ENCODE measurements at places on chromosomes 7 and 10.

DNA sequence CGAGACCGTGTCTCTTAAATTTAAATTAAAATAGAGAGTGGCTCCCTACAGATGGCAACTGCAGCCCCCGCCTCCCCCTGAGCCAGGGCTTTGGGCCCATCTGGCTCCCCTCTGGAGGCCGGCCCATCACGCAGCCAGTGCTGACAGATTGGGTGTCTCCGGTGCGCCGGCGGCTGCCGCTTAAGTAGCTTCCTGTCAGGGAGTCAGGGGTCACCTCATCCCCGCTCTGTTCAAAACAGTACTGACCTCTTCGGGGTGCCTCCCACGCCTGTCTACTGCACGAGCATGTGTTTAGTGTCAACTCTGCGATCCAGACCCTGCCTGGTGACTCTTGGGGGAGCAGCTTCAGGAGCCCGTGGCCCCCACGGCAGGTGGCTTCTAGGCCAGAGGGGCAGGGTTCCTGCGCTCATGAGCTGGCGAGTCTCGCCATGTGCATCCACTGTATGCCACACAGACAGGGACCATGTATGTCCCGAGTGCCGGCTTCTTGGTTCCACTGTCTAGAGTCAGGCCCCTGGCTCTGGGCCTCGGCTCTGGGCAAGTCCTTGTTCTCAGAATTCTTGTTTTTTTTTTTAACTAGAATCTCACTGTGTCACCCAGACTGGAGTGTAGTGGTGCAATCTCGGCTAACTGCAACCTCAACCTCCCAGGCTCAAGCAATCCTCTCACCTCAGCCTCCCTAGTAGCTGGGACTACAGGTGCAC lies 36.1 kb downstream of the KCTD7 start:
- DNase-seq: no peak

DNA sequence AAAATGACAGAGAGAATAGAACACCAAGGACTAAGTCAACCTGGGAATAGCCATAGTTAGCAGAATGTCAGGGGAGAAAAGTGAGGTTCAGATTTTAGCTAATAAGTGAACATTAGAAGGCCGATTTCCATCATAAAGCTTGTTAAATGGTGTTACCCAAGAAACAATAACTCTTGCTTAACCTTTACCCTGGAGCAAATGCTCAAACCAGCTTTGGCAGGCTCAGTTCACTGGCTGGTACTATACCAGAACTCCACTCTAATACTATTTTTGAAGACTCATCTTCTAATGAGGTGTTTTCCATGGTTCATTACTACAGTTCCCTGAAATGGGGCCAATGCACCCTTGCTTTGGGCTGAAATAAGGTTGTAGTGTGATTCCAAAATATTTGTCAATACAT lies 61.3 kb downstream of the RNLS start:
- no peak for DNase-seq

DNA sequence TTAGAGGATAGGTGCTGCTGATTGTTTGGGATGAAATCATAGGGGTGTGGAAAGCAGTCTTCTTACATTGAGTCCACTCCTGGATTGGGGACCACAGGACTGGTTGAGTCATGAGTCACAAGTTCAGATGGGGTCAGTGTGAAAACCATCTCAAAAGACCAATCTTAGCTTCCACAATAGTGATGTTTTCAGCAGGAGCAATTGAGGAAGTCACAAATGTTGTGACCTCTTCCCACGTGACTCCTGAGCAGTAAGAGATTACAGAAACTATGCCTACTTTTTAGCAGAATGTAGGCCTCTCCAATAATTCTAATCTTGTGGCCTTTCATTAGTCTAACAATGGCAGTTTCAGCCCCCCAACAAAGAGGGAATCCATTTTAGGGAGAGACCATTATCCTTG lies 256.9 kb upstream of the CDC14C start:
- DNase-seq: no peak

- no peak for DNase-seq
Measured at GRCh38 chr7:8035192-8035591, 66.6 kb downstream of the GLCCI1 start.

DNA sequence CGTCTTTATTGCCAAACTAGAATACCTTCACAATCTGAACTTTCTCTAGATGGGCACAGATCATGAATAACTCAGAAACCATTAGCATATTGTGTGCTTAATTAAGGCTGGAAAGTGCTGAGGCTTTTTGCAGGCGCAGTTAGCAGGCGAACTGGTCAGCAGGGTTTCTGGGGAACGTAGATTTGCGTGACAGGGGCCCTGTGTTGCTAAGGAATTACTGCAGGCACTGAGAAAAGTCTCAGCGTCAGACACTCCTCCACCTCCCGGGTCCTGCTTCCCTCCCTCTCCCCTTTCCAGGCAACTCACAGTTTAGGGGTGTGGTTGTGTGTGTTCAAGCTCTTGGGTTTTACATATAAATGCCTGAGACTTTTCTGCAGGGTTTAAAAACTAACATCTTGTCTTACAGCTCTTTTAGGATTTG lies 2.2 kb downstream of the MAP3K8 start:
- peak; percentile 67 for DNase-seq

DNA sequence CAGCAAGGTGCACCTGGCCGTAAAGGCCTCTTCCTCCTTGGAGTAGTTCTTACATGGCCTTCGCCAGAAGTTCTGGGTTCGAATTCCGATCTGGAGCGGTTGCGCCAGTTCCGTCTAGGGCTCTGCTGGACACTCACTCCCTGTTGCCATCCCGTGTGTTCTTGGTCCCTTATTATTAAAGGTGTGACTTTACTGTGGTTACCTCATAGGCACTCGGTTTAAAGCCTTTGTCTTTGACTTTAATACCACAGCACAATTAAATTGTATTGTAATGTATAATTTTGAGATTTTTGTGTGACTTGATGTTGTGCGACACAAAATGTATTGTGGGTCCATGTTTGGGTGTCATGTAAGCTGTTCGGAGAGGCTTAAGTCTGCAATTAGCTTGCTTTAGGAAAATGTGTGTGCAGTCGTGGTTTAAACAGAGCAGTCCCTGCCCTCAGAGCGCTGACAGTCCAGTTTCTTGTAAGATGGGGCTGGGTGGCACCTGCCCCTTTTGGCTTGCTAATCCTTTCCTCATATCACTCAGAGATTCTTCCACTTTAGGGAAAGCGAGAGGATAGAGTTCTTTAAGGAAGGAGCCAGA lies 919 bp downstream of the INPP5F start:
- DNase-seq: no peak

- DNase-seq: peak; percentile 43
Measured at GRCh38 chr7:35241884-35242283, 12.0 kb downstream of the TBX20 start.

- no peak for DNase-seq
Measured at GRCh38 chr10:131533846-131534526, 222.5 kb upstream of the TCERG1L start.

- peak; percentile 17 for DNase-seq
Measured at GRCh38 chr7:44965441-44965903, 13.3 kb downstream of the MYO1G start.

GRCh38 chr7:20777377-20778062 lies 9.2 kb downstream of the SP8 start:
- DNase-seq: no peak

- peak; percentile 41 for DNase-seq
Measured at GRCh38 chr7:1667566-1668395, 2.3 kb upstream of the ELFN1 start.

- DNase-seq: peak; percentile 88
Measured at GRCh38 chr10:84429926-84430520, 101.6 kb downstream of the CCSER2 start.

DNA sequence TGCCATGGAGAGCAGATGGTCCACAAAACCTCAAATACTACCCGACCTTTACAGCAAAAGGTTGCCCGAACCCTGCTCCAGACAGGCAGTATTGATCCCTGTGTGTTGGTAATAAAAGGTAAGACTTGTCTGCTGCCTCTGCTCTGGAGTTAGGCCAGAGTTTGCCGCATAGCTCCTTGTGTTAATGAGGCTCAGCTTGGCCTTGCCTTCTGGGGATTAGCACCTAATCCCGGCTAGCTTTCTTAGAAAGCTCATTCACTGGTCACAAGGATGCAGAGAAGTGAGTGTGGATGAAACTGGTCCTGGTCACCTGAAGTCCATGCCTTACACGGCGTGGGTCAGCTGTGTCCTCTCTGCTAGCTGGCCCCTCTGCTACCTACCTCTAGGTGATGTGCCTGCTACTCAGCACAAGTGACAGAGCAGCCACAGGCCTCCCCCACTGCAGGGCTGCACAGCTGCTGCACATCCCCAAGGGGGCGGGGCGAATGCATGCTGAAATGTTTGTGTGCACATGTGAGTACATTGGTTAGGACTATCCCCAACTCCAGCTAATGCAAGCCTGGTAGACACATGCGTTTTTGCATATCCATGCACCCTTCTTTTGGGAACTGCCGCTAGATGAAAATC lies 31.7 kb upstream of the SYPL1 start:
- DNase-seq: no peak

DNA sequence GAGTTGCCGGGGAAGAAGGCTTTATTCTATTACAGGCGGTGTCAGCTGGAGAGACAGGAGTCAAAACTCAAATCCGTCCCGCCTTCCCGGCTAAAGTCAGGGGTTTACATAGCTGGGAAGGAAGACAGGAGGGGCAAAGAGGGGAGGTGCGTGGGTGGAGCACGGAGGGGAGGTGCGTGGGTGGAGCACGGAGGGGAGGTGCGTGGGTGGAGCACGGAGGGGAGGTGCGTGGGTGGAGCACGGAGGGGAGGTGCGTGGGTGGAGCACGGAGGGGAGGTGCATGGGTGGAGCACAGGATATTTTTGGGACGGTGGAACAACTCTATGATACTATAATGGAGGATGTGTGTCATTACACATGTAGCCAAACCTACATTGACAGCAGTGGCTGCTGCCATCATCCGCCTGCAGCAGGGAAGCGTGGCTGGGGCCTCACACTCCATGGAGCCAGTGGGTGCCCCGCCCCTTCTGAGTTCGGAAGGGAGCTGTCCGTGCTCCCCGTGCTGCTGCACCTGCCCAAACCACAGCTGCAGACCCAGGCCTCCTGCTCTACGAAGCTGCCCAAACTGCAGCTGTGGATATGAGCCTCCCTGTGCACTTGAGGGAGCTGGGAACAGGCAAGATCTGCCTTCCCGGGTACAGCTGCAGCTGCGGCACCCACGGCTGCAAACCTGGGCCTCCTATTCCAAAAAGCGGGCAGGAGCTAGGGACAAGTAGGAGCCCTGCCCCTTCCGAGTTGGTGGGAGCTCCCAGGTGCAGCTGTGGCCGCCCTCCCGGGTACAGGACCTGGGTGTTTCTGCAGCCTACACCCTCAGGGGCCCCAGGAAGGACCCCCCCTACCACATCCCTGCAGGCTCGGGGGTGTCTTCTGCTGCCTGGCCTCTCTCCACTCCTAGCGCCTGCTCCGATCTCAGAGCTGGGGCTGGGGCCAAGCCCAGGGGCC lies 119.4 kb downstream of the DYNC2I1 start:
- DNase-seq: peak; percentile 78

DNA sequence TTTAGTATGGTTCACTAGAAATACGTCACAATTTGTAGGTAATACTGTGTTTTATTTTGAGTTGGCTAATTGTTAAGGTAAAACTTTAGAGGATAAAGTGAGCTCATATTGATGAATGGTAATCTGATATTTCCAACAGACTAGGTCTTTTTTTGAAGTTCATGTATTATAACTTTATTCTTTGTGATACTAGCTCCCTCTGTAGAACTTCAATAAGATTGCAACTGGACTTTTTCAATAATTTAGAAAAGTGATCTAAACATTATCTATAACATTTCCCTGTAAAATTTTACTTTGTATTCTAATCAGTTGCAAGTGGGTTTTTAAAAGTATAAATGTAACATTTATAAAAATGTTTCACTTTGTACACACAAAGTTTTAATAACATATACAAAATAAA lies 83.5 kb downstream of the ADK start:
- no peak for DNase-seq

DNA sequence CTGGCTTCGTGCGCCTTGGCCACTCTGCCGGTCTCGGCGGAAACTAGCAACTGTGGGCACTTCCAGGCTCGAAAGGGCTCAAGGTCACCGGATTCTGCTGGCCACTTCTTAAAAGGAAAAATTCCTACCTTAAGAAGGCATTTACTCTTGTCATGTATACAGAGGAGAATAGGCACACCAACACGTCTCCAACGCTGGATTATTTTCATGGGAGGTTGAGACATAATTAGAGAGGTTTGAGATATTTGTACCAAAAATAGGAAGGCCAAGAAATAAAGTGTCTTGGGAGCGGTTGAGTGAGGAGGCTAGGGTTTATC lies 4.5 kb upstream of the CYP26A1 start:
- DNase-seq: no peak

DNA sequence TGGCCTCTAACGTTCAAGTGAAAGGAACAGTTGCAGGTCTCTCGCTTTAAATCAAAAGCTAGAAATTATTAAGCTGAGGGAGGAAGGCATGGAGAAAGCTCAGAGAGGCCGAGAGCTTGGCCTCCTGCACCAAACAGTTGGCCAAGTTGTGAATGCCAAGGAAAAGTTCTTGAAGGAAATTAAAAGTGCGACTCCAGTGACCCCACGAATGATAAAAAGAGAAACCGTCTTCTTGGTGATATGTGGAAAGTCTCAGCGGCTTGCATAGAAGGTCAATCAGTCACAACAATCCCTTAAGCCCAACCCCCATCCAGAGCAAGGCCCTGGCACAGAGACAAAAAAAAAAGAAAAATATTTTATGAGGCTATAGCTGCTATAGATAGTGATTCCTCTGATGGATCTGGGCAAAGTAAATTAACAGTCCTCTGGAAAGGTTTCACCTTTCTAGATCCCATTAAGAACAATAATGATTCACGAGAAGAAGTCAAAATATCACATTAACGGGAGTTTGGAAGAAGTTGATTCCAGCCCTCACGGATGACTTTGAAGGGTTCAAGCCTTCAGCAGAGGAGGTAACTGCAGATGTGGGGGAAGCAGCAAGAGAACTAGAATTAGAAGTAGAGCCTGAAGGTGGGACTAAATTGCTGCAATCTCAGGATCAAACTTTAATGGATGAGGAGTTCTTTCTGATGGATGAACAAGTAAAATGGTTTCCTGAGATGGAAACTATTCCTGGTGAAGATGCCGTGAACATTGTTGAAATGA lies 42.5 kb upstream of the INPP5A start:
- DNase-seq: no peak

DNA sequence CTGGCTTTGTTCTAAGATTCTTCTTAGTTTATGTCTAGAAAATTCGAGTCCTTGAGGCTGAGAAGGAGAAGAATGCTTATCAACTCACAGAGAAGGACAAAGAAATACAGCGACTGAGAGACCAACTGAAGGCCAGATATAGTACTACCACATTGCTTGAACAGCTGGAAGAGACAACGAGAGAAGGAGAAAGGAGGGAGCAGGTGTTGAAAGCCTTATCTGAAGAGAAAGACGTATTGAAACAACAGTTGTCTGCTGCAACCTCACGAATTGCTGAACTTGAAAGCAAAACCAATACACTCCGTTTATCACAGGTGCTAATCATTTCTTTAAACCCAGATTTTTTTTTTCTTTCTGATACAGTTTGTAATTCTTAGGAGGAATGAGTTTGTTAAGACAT lies 6.7 kb downstream of the CEP55 start:
- no peak for DNase-seq
